ENCODE measurements at places on chromosomes 3 and 15. TPM values are rescaled to one million over a fixed set of nuclear protein-coding genes. Genes with fewer than 3 reads are reported as not detected.

The GUCA1C gene
- not detected for polyA plus RNA-seq

The KLHL24 gene
- 22.3 TPM for polyA plus RNA-seq

The NSUN3 gene
- 8.7 TPM for polyA plus RNA-seq

The FAM131A gene
- 5.4 TPM for polyA plus RNA-seq

The TAGLN3 gene
- polyA plus RNA-seq = 0.09 TPM

The KBTBD8 gene
- polyA plus RNA-seq = 0.31 TPM

The PLSCR2 gene
- not detected for polyA plus RNA-seq

GRCh38 chr3:112815981-112816380 is 30.7 kb downstream of the CD200R1L start:
- DNase-seq = no peak

DNA sequence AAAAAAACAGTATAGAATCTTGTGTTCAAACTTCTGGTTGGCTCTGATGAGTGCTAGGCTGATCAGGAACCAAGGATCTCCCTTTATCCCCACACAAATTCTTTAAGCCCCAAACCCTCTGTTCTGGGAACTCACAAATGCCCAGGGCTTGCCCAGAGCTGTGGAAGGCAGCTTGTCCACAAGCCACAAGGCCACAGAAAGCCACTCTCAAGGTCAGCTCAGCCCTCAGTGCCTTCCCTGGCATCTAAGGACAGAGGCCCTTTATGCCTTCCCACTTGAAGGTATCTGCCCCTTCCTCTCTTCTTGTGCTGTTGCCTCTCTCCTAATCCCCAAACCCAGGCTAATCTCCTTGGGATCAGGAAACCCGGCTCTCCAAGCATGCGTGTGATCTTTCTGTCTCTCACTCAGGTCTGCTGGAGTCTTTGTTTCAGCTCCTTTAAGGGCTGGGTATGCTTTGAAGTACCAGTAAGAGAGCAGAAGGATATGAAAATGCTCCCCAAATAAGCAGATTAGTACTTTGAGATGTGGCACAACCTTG is 145.0 kb upstream of the TRIM42 start:
- no peak for DNase-seq

DNA sequence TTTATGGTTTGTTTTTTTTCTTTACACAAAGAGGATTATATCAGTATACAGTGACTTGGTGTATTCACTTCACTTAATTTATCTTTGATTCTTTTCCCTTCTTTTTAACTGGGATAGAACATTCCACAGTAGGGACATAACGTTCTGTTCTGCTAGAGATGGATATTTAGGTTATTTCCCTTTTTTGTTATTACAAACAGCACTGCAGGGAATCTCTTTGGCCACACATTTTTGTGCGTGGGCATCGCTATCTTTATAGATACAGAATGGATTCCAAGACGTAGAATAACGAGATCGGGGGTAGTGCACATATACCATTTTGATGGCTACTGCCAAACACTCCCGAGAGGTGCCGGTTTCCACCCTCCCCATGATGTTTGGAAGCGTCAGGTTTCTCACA is 44.8 kb downstream of the PXYLP1 start:
- DNase-seq = no peak

- no peak for DNase-seq
Measured at GRCh38 chr3:4581498-4581897, 88.3 kb downstream of the ITPR1 start.

- no peak for DNase-seq
Measured at GRCh38 chr3:143389388-143389787, 269.8 kb downstream of the CHST2 start.

- DNase-seq = no peak
Measured at GRCh38 chr3:49665822-49666519, 8.2 kb upstream of the APEH start.

DNA sequence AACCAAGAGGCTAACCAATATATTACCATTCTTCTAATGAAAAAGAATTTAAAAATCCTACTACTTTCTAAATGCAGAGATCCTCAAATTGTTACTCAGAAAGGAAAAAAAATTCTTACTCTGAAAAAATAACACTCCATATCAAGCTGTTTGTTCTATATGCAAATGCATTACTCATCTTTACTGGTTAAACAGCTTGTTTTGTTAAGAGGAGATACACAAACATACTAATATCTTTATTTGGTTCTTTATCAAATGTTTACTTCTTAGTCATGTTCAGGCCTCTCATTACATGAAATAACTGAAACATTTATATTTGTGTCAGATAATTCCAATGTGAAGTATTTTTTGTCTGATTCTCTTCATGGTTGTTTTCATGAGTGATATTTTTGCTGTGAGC is 146.8 kb downstream of the PCCB start:
- DNase-seq = peak; percentile 6

DNA sequence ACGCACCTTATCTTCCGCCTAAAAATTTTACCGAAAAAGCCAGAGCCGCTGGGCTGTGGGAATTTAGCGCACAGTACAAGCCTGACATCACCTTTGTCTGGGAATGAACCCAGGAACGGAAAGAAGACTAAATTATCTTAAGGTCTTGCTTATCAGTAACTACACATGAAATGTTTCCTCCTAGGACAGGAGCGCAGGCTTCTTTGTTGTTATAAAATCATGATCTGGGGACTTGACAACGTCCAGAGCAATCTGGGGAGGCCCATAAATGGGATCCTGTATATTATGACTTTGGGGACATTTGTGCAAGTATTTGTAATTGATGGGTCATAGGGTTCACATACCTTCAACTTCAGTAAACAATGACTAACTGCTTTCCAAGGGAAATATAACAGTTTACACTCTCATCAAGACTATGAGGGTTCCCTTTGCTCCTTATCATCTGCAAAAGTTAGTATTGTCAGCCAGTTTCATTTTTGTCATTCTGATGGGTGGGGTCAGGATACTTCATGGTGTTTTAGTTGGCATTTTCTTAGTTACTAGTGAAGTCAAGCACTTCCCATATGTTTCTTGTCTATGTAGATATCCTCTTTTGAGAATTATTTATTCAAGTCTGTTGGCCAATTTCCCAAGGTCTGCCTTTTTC is 213.9 kb upstream of the PFN2 start:
- DNase-seq = no peak

DNA sequence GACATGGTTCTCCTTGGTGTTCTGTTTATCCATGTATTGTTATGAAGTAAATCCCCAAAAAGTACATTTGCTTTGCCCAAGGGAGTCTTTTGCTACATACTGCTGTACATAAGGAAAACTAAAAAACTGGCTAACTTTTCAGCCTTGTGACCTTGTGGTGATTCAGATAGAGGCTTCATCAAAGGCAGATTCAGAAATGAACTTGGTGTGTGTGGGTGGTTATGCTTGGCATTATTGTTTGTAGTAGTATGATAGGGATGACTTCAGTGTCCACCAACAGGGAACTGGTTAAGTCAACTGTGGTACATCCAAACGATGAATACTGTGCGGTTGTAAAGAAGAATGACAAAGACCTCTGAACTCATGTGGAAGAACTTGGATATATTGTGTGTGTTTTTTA is 75.6 kb upstream of the CHRNB4 start:
- no peak for DNase-seq

DNA sequence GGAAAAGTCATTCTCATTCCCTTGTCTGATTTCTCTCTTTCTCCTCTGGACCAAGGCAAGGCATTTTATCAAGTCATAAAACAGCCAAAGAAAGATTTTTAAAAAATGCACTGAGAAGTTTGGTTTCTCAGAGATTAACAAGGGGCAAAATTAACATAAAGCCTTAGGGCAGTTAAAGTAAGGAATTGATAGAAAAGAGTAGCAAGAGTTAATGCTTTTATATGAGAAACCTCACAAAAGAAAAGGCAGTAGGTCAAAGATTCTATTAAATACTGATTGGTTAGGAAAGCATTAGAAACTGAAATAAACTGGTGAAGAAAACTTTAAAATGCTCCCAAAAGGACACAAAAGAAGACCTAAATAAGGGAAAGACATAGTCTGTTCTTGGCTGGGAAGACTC is 121.0 kb upstream of the PRTG start:
- DNase-seq = no peak

DNA sequence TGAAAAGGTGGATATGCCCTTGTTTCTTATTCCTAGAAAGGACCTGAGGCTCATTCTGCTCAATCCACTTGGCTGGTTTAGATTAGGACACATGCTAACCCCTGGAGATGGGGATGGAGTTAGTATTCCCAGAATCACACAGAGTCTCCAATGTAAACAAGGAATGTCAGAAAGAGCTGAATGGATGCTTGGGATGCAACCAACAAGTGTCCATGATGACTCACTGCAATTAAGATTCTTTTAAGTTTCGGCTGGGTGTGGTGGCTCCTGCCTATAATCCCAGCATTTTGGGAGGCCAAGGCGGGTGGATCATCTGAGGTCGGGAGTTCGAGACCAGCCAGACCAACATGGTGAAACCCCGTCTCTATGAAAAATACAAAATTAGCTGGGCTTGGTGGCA is 315.5 kb upstream of the AZI2 start:
- DNase-seq = no peak

DNA sequence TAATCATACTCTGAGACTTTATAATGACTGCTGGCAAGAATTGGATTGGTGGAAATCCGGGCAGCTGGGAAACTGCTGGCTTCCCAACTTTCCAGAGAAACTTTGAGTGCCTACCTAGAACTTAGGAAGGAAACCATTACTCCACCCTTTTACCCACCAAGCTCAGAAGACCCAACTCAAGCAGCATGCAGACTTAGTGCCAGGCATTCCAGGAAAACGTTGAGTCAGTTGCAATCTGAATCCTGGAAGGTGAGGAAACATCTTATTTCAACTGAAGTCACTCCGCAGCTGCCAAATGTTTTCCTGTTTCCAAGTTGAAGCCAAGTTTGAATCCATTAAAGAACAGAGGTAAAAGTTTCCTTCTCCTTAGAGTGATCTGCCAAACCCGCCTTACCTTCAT is 126.5 kb downstream of the ZNF385D start:
- DNase-seq = no peak

DNA sequence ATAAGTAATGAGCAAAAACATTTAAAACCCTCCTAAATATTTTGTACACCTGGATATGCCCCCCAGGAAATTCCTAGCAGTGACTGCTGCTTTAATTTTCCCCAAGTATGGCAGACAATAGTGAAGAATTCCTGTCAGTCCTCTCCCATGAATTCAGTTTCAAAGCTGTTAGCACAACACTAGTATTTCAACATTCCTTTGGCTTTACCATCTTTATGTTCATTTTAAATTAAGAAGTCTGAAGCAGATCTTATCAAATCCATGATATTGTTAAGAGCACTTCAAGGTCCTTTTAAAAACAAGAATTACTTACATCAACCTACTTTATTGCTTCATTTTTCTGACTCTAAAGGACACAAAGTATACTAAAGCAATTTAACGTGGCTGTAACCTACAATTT is 28.8 kb upstream of the CDIN1 start:
- no peak for DNase-seq

DNA sequence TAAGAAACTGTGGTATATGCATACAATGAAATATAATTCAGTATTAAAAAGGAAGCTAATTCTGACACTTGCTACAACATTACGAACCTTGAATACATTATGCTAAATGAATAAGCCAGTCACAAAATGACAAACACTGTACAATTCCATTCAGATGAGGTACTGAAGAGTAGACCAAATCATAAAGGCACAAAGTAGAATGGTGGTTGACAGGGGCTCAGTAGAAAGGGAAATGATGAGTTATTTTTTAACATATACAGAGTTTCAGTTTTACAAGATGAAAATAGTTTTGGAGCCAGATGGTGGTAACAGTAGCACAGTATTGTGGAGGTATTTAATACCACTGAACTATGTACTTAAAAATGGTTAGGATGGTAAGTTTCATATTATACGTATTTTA is 254.6 kb upstream of the RBMS3 start:
- no peak for DNase-seq

DNA sequence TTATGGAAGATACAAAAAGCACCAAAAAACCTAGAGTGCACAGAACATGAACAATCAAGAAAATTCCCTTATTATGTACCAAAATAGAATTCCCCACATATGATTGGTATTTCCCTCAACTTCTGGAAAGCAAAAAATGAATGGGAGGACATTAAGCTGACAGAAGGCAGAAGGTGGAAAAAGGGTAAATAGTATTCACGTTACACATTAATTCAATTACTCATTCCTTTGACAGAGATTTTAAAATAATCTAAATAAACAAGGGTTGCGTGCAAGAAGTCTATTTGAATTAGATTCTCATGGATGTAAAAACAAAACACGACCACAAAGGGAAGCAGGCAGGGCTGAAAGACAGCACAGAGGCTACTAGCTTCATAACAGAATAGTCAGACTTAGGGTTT is 260.5 kb upstream of the ZPLD1 start:
- DNase-seq = peak; percentile 70

DNA sequence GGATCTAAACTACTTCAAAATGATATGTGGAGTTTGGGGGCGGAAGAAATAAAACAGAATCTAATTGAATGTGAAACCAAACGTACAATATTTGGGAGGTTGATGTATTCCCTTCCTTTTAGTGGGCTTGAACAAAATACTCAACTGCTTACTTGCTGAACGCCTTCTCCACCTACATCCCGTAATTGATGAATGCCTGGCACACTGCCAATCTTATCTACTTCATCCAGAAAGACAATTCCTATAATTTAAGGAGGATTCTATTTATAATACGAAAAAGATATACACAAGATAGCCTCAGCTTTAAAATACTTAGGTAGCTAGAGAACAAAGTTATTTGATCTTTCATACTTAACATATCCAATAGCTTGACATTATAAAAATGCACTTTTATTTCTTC is 23.1 kb upstream of the PDCD7 start:
- DNase-seq = no peak
